ENCODE measurements at places on chromosomes 6 and 20.

DNA sequence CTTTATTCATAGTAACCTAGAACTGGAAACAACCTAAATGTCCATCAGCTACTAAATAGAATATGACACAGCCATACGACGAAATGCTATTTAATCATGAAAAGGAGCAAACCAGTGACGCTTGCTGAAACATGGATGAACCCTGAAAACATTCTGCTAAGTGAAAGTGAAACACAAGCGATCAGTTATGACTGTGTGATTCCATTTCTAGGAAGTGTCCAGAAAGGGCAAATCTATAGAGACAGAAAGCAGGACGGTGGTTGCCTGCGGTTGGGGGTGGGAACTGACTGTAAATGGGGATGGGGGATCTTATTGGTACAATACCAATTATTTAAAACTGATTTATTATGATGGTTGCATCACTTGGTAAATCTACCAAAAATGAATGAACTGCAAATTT lies 126.8 kb downstream of the IPCEF1 start:
- no peak for DNase-seq

- DNase-seq, result no peak
These were observed 25.1 kb upstream of the FAM8A1 start for GRCh38 chr6:17574866-17575560.

DNA sequence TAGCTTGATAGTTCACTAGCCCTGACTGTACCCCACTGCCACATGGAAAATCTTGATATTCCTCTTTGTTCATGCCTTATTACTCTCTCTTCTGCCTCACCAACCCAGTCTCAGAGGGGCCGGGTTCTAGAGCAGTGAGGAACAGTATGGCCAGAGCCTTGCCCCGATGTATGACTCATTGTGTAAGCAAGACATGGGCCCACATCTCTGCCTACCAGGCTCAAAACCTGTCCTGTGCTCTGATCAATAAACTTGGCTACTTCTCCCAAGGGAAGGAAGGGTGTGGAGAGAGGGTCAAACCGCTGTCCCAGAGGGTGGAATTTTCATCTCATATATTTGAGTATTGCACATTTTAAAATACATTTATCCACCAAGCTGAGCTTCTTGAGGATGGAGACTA lies 91.7 kb downstream of the DNAH8 start:
- no peak for DNase-seq

- DNase-seq, result no peak
These were observed 306.2 kb upstream of the NT5E start for GRCh38 chr6:85143676-85144075.

DNA sequence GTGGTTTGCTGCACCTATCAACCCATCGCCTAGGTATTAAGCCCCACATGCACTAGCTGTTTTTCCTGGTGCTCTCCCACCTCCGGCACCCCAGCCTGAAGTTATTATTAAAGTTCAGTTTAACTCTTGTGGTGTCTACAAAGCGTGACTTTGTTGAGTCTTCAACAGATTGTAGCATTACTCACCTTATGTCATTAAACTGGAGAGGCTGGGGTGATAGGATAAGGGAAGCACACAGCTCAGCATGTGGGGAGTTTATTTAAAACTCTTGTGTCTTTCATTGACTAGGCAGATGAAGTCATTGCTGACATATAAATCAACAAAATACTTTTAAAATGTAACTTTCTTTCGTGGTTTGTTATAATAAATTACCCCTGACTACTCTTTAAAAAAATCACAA lies 84.7 kb upstream of the GCM1 start:
- no peak for DNase-seq

GRCh38 chr20:3847429-3847940 lies 851 bp downstream of the MAVS start:
- no peak for DNase-seq

GRCh38 chr6:149060985-149061760 lies 256.3 kb upstream of the TAB2 start:
- DNase-seq, result no peak

- peak; percentile 41 for DNase-seq
These were observed 514 bp downstream of the TCFL5 start for GRCh38 chr20:62860924-62861691.

DNA sequence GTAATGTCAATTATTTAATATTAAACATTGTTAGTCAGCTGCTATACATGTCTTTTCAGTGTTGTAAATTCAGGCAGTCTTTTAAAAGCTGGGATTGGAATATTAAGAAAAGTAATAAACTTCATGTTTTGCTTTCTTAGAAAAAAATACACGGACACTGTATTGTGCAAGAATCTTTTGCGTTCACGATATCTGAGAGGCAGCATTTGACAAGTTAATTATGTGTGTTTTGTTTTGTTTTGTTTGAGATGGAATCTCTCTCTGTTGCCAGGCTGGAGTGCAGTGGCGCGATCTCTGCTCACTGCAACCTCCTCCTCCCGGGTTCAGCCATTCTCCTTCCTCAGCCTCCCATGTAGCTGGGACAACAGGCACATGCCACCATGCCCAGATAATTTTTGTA lies 1661.3 kb downstream of the HACE1 start:
- DNase-seq, result no peak

DNA sequence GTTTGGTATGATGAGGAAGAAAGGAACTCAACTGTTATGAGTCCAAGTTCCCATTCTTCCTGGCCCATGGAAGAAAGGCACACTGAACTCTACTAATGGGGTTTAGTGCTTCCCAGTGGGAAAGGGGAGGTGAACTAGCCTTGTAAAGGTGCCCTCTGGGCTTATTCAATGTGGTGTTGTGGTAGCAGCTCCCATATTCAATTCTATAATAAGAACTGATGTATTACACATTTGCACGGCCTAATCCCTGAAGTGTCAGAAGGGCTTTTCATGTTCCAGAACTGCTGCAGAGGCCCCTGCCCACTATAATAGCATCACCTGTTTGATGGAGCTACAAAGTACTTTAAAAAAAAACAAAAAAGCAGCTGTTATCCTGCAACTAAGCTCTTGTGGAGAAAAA lies 17.1 kb downstream of the PRKN start:
- DNase-seq, result no peak

GRCh38 chr6:140599916-140600315 lies 1225.5 kb upstream of the CITED2 start:
- DNase-seq, result no peak

GRCh38 chr6:12113190-12113577 lies 101.1 kb downstream of the HIVEP1 start:
- DNase-seq, result no peak

DNA sequence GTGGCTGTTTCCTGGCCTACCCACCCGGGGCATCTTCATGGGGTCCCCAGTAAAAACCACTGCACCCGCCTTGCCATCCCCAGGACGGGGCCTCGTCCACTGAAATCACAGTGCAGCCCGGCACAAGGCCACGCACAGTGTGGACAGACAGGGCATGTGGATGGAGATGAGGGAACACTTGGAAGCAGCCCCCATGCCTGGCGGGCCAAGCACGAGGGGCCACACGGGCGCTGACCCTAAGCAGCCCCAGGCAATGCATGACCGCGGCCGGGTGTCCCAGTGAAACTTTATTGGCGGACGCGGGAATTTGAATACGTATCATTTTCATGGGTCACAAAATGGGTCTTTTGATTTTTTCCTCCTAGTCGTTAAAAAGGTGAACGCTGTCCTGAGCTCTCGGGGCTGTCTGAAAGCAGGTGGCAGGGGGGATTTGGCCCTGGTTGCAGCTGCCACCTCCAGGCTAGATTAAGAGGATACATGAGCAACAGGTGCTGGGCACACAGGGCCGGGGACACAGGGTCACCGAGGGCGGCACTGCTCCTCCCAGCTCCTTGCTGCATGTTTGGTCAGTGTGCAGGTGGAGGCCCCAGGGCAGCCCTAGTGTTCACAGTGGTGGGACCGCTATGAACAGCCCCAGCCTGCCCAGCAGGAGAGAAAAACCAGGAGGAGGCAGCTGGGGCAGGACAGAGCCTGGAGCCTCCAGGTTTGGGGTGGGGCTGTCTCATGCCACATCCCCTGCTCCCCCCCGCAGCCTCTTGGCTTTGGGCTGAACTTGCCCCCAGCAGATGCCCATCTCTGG lies 74.9 kb upstream of the SLCO4A1 start:
- no peak for DNase-seq

GRCh38 chr6:40443842-40444241 lies 143.3 kb downstream of the LRFN2 start:
- DNase-seq, result no peak

DNA sequence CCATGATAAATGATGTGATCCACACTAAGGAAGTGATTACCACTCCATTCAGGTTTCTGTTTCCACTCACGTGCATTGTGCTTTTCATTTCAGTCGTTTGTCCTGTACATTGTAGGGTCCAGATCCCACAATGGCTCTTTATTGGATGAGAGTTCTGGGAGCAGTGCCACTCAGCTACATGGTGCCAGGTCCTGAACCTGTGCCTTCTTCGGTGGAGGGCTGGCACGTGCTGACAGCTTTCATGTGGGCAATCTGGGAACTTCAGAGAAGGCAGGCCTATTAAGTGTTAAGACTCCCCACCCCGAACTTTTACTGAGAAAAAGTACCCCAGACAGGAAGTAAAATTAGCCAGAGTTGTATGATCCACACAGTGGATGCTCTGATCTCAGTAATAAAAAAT lies 255.0 kb downstream of the ESR1 start:
- DNase-seq, result no peak

DNA sequence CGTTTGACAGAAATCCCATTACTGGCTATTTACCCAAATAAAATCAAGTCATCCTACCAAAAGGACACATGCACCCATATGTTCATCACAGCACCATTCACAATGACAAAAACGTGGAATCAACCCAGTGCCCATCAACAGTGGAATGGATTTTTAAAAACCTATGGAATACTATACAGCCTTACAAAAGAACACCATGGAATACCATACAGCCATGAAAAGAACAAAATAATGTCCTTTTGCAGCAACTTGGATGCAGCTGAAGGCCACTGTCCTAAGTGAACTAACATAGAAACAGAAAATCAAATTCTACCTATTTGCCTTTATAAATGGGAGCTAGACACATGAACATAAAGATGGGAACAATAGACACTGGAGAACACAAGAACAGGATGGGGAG lies 17.4 kb upstream of the IPCEF1 start:
- no peak for DNase-seq

DNA sequence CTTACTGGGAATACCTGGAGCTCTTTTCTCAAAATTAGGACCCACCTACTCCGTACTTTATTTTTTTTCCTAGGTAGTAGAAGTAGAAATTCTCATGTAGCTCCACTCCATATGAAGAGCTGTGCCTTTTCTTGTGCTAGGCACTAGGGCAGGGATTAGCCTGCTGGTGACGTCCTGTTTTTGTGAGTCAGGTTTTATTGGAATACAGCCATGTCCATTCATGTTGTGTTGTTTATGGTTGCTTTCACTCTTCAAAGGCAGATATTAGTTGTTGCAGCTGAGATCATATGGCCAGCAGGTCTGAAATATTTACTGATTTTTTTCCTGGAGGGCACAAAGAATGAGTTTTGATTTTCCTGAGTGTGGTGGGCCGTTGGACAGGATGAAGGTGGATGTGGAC lies 20.5 kb downstream of the XRN2 start:
- no peak for DNase-seq

DNA sequence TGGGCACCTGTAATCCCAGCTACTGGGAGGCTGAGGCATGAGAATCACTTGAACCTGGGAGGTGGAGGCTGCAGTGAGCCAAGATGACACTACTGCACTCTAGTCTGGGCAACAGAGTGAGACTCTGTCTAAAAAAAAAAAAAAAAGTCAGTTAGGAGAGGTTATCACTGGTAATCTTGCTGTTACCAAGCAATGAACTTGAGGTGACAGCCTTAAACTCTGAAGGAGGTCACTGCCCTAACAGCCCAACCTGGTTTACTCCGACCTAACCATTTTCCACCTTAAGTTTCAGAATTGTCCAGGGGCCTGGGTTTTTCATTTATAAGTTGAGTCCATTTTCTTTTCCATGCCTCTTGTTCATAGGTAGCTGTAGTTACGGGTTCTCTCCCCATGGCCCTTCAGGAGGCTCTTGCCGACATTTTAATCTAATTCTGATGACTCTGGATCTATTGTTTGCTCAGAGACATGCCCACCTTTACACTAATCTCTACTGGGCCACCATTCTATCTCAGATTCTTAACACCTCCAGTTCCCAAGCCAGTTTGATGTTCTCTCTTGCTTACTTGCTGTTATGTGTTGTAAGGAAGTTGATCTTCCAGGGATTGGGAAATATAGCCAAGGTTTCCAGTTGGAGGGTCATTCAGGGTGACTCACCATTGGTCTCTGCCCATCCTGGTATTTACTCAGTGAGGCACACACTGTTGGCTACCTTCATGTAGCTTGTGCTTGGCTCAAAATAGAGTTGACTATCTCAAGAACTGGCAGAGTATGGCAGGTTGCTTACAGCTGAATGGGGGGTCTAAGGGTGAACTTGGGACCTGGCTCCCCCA lies 29.1 kb downstream of the SHLD1 start:
- no peak for DNase-seq

DNA sequence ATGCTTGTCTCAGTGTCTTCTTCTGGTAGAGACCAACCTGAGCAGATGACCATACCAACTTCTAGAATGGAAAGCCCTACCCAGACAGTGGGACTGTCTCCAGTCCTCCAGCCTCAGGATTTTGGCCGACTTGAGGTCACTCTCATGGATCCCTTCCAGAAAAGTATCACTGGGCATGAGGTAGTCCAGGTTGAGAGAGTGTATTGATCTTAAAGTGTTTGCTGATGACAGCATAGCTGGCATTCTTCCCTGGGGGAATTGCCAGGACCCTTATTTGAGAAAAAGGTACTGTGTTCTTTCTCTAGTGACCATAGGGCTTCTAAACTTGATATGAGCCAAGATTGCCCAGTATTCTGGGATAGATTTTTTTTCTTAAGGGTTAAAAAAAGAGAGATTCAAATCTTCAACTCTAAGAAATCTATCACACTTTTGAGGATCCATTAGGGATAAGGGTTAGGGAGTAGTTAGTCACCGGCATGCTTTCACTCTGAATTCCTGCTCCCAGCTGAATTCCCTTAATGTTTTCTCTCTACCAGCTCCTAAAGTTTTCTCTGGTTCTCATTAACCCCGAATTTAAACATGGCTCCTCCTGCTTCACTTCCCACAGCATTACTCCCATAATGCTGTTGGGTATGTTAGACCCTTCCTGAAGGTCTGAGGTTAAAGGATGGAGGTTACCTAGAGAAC lies 73.6 kb upstream of the FLRT3 start:
- DNase-seq, result no peak

- DNase-seq, result no peak
These were observed 969.9 kb upstream of the EPHA7 start for GRCh38 chr6:94389218-94389617.

DNA sequence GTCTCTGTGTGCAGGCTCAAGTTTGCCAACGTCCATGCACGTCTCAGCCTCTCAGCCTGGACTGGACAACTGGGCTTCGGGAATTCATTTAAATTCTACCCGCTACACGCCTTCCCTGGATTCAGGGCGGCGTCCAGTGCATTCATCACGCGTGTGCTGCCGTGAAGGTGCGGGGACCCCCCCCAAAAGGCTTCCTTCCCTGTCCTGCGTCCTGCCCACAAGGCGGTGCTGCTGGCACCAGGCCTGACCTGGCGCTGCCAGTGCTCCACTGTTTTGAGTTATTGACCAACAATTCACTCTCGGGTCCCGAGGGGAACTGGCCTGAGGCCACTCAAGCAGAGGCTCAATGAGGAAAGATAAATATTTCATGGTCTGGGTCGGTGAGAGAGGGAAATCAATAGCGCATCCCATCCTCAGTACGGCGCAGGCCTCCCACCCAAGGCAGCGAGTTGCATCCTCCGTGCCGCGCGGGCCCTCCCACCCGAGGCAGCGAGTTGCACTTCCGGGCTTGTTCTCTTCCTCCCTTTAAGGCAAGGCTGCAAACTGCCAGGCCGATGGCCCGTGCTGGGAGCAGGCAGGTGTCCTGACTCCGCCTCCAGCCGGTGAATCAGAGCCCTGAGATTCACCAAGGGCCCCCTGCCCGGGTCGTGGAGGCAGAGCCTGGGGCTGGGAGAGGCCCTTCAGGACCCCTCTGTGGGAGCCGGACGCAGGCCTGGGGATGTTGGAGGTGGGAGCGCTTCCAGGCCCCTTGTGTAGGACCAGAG lies 22.8 kb upstream of the BHLHE23 start:
- DNase-seq, result no peak

Measured in endothelial cell (in vitro differentiated cells).